HFFc6 (cell line): ENCODE measurements at places on chromosomes 3 and 15. TPM values are rescaled to one million over a fixed set of nuclear protein-coding genes. Genes with fewer than 3 reads are reported as not detected.

GRCh38 chr15:65130941-65131340 lies 2.7 kb downstream of the PDCD7 start:
- no peak for DNase-seq

DNA sequence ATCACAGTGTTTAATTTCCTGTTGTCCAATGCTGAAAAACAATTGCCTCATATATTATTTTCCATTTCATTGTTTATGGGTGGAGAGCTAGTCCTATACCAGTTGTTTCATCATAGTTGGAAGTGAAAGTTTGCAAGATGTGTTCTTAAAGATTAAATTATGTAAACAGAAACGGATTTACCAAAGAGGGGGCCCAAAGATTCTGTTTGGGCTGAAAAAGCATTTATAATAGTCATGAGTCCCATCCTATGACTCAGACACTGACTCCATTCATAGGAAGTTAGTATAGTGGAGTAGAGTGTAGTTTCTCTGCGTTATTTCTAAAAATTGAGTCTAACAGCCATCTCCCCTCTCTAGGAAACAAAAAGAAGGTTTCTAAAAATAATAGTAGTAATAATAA lies 24.3 kb downstream of the NFKBIZ start:
- peak; percentile 55 for DNase-seq

- no peak for DNase-seq
Observed at GRCh38 chr3:175287361-175287963, 428.3 kb downstream of the NAALADL2 start.

DNA sequence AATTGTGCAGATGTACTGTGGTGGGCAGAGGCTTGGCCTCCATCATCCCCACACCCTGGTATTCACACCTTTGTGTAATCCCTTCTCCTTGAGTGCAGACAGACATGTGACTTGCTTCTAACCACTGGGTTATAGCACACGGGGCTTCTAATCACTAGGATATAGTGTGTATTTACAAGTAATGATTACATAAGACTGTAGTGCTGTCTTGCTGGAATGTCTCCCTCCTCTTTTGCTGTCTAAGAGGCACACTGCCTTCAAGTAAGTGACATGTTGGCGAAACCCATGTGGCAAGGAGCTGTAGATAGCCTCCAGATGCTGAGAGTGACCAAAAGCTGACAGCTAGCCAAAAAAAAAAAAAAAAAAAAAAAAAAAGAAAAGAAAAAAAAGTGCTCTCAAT lies 542.7 kb upstream of the MDFIC2 start:
- no peak for DNase-seq

DNA sequence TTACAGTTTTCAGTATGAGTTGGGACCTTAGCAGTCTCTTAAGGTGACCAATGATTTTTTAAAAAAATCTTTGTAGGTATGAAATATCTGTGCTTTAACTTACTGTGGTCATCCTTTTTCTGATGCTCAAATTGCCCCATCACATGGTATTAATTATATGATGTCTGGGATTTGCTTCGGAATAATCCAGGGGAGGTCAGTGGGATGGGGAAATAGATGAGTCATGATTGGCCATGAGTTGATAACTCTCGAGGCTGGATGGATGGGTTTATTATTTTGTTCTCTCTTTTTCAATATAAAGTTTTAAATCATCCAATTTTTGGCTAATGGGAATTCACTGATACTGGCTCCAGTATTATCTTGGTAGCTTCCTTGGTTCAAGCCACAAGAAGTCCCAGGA lies 370.3 kb upstream of the TPM1 start:
- DNase-seq, result peak; percentile 3

GRCh38 chr3:142436951-142437585 lies 10.8 kb downstream of the XRN1 start:
- no peak for DNase-seq

- DNase-seq, result no peak
Observed at GRCh38 chr15:92845126-92845508, 55.0 kb upstream of the CHD2 start.

DNA sequence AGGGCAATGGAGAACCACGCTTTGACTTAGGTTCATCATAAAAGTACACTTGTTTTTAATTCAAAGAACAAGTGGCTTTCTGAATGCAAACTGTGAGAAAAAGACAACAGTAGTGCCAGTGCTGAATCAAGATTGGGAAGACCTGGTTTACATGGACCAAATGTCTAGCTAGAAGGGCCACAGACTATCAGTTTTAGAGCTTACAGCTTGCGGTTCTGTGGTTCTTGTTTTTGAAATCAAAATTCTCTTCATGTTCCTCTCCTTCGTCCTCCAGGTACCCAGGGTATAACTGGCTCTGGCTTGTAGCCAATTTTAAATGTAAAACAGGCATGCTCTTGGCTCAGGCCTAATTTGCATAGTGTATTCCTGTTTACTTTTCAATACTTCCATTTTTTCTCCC lies 124.6 kb downstream of the TGFBR2 start:
- DNase-seq, result no peak

DNA sequence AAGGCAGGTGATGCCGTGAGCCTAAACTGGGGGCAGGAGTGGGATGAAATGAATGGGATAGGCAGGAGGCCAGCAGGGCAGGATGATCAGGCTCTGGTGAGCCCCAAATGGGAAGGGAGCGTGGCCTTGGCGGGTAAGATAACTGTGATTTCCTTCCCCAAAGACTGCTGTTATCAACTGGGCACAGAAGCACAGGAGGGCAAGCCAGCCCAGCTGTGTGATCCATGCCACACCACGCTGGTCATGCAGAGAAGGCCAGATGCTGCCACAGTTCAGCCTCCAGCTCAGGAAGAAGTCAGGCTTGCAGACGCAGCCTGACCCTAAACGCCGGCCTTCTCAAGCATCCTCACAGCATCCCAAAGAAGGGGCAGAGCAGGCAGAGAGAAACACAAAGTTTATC lies 52.1 kb upstream of the GNB5 start:
- DNase-seq, result no peak

The NR2F2 gene
- total RNA-seq, result 120 and 160 TPM in 2 replicates

The CD200R1 gene
- not detected in 2 replicates for total RNA-seq

The DAPK2 gene
- total RNA-seq, result 1.3 to 5.7 TPM (median 3.2 TPM) in 3 replicates
